CD8-positive, alpha-beta memory T cell (primary cell): ENCODE measurements at places on chromosomes 16 and 17. TPM values are rescaled to one million over a fixed set of nuclear protein-coding genes. Genes with fewer than 3 reads are reported as not detected.
A peak's percentile ranks its signal among the peaks of the same experiment; 100 is the strongest.

The RARA gene
- polyA plus RNA-seq: 14.0 TPM

The SLFN14 gene
- polyA plus RNA-seq: 0.13 TPM

- DNase-seq: no peak
Measured at GRCh38 chr17:17491546-17491988, 4.6 kb downstream of the RASD1 start.

The NTN3 gene
- not detected for polyA plus RNA-seq

DNA sequence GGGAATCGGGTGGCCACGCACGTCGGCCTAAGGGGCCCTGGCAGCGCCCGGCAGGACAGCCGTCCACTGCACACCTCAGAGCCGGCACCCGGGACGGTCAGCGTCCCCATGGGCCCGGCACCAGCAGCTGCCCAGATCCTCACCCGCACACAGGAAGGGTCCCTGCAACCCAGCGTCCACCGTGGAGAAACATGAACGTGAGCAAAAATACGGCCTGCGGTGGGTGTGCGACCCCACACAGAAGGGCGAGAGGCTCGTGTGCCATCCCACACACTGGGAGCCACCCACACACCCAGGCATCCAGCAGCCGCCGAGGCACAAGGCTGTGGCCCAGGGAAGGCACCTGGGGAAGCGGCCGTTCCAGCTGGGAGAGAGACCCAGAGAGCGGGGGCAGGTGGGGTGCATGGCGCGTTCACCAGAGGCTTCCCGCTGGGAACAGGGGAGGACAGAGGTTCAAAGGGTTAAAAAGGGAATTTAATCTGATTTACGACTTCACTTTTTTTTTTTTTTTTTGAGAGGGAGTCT is 6.4 kb downstream of the PIEZO1 start:
- DNase-seq: no peak

The CLEC19A gene
- polyA plus RNA-seq: not detected

DNA sequence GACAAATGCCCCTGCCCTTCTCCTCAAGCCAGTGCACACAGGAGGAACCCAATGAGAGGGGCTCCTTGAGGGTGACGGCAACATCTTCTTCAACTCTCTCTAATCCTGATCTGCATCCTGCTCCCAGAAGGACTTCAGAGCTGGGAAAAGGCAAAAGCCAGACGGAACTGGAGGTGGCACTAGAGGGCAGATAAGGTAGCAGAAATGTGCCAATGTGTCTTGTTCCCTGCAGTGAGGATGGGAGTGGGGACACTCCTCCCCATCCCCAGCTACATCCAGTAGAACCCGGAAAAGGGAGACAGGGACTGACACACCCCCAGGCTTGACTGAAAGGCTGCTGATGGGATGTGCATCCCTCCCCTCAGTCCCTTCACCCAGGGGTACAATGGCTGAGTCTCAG is 28.5 kb downstream of the SRCIN1 start:
- DNase-seq: no peak

DNA sequence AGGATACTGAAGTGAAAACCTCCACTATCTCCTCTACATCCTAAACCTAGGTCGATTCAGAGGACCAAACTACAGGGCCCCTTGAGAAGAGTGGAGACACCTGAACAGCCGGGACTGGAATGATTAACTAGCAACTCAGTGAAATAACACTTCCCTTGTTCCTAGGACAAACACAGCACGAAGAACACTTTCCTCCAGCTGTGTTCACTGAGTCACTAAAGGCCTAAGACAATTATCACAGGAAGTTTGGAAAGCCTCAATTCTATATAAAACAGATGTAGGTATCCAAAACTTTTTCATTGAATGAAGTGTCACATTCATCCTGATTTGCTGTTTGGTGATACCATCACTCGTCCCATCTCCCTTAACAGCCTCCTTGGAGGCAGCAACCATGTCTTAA is 15.5 kb upstream of the CUEDC1 start:
- DNase-seq: no peak

GRCh38 chr16:25996052-25996451 is 304.3 kb downstream of the HS3ST4 start:
- no peak for DNase-seq

- no peak for DNase-seq
Measured at GRCh38 chr17:46800573-46800972, 17.9 kb downstream of the WNT3 start.

- peak; percentile 97 for DNase-seq
Measured at GRCh38 chr17:35312790-35313711, 60.4 kb downstream of the SLFN11 start.

- no peak for DNase-seq
Measured at GRCh38 chr17:12664252-12664651, 1.4 kb upstream of the MYOCD start.

The PIGW gene
- polyA plus RNA-seq: 11.4 TPM

DNA sequence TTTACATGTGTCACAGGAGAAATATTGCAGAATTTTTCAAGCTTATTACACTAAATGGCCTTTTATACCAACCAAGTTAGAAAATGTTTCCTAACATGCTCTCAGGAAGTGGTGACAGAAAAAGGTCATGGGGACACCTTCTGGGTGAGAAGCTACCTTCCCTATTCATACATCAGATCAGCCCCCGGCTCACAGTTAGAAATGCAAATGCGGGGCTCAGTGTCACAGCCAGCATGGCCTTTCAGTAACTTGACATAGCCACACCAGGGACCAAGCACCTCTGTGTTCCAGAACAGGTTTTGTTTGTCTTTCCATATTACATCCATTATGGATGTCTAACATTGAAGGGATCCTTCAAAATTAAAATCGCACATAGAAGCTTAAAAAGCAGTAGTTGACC is 59.5 kb downstream of the CHD9NB start:
- no peak for DNase-seq

The CSHL1 gene
- not detected for polyA plus RNA-seq

GRCh38 chr17:76122431-76123190 is 18.4 kb downstream of the FOXJ1 start:
- no peak for DNase-seq

DNA sequence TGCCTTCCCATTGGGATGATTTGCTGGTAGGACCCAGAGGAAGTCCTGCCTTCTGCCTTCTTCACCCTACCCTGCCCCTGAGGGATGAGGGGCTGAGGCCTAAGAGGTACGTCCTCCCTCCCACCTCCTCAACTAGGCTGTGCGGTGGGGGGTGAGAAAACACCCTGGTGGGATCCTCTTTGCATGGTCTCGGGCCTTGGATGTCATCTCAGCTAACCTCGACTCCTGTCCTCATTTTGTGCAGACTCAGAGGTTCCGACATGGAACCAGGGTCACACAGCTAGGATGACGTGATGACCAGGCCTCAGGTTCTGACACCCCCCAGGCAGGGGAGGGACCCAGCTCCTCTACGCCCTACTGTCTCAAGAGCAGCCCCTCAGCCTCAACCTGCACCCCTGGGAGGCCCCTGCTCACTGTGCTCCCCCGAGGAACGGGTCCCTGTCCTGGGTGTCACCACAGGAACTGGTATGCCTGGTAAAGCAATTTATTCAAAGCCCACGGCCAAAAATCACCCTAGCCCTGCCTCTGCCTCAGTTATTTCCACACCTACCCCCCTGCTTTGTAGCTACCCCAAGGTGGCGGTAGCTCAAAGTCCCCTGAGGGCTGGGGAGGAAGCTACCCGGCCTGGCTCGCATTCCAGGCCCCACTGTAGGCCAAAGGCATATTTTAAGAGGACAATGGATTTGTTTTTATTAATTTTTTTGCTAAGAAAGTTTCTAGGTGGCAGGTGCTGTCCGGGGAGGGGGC is 17.5 kb downstream of the UNC13D start:
- DNase-seq: no peak

The RPL38 gene
- 1,839 TPM for polyA plus RNA-seq

GRCh38 chr17:42675348-42675964 is 1.3 kb downstream of the PLEKHH3 start:
- no peak for DNase-seq

DNA sequence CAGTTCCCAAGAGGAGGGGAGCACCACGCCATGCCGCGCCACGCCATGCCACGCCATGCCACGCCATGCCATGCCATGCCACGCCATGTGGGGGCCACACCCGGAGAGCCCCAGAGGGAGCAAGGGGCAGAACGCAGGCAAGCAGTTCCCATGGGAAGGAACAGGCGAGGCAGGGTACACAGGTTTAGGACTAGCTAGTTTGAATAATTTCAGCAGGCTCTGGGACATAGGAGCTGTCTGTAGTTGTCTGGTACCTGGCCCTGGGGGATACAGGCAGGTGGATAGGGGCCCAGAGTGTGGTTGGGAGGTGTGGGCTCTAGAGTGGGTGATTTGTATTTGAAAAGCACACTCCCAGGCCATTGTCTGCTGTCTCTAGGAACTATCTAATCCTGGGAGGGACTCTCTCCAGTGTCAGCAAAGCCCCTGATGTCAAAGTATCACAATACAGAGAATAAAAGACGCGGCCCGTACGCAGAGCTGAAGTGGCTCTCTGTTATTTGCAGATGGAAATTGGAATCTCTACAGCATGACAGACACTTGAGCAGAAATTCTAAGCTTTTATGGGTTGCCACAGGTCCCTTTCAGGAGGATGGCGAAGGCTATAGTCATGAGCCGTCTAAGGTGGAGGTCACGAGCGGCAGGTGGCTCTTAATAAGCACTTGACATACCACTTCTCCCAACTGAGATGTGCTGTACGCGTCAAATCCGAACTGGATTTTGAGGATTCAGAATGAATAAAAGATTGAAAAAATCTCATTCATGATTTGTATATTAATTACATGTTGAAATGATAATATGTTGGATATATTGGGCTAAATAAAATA is 220.8 kb upstream of the TNRC6C start:
- no peak for DNase-seq

DNA sequence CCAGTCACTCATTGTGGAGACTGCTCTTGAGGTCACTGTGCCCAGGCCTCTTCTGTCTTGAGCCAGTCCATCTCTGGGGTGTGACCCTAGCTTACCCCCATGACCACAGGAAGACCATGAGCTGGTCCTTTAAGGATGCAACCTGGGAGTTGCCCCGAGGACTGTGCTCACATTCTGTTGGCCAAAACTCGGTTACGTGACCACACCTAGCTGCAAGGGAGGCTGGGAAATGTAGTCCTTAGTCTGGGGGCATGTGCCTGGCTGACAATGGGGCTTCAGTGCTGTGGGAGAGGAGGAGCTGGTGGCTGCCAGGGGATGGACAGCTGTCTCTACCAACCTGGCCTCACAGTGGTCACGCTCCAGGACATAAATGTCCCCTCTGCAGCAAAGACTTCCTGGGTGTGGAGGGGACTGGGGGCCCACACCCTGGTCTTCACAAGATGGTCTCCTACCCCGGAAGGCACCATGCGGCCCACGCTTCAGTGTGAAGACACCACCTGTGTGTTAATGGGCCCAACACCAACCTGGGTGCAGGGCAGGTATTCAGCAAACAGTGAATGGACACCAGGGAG is 55.4 kb downstream of the JPH3 start:
- DNase-seq: no peak

DNA sequence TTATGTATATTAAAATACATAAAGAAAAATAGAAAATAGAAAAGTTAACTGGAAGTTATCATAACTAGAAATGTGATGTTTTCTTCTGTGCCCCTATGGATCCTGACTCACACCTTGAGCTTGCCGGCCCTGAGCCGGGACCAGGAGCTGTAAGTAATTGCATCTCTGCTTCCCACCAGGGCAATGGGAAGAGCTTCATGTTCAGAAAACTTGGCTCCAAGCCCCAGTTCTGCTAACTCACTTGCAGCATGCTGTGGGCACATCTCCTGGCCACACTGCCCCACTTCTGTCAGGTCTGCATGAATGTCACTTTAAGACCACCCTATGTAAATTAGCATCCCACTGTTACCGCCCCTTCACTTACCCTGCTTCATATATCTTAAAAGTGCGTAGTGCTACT is 37.2 kb downstream of the GNAO1 start:
- DNase-seq: no peak

- no peak for DNase-seq
Measured at GRCh38 chr16:27547134-27547533, 2.6 kb downstream of the GTF3C1 start.

The KSR1 gene
- 2.9 TPM for polyA plus RNA-seq

DNA sequence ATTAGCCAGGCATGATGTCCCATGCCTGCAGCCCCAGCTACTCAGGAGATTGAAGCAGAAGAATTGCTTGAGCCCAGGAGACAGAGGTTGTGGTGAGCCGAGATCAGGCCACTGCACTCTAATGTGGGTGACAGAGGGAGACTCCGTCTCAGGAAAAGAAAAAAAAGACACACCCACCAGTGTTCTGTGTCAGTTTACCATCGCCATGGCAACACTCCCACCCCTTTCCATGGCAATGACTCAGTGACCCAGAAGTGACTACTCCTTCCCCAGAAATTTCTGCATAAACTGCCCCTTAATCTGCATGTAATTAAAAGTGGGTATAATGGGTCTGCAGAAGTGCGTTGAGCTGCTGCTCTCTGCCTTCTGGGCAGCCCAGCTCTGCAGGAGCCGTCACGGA is 4.0 kb upstream of the ZC3H18 start:
- DNase-seq: no peak

The RAB37 gene
- polyA plus RNA-seq: 125 TPM

The CXCL16 gene
- polyA plus RNA-seq: 3.0 TPM

The ZFP3 gene
- polyA plus RNA-seq: 0.75 TPM

DNA sequence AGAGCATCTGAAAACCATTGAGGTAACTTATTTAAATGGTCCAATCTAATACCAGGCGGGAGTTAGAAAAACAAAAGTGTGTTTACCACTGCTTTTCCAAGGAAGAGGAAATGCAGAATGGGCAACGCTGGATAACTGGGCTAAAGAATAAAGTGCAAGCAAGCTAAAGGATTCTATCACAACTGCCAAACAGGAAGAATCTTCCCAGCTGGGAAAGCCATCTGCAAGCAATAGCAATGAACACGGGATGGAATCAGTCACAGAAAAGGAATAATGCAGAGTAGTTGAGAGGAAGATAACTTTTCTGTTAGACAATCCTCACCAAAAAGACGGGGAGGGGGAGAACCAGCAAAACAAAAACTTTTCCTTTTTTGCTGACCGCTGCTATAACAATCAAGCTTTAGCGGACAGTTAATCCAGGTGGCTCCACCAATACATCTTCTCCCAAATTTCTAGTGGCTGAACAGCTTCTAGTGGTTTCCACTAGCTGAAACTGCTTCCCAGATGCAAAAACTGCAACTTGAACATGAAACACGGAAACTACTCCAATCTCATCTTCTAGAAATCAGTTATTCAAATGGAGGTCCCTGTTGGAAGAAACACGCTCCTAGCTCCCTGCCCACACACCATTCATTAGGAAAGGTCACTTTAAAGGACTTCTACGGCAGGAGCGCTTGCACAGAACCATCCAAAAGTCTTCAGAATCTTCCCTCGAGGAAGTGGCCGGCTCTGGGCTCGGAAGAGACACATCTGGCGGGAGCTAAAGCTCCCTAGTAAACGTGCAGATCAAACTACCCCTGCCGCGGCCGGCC is 929 bp downstream of the TMEM11 start:
- DNase-seq: no peak

DNA sequence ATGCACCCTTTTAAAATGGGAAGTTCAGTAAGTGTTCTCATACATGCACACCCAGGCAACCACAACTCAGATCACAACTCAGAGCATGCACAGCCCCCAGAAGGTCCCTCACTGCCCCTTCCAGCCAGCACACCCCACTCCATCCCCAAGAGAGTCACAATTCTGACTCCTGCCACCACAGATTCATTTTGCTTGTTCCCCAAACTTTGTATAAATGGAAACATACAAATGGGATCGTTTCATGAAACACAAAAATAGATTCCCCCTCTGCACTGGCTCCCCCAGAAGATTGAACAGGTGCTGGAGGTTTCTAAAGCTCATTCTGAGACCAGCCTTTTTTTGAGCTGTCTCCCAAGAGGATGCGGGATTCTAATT is 3.3 kb upstream of the TNFRSF13B start:
- DNase-seq: no peak

- DNase-seq: no peak
Measured at GRCh38 chr17:56125830-56126819, 27.1 kb upstream of the ANKFN1 start.
